A549 treated with RU486 at 1 μM for 4 hours (cell line): ENCODE measurements at places on chromosomes 11 and 22. TPM values are rescaled to one million over a fixed set of nuclear protein-coding genes. Genes with fewer than 3 reads are reported as not detected.

The OR51F1 gene
- not detected in 5 replicates for total RNA-seq

The TRPT1 gene
- total RNA-seq, result 16.8 to 27.5 TPM (median 24.3 TPM) in 5 replicates

The OR51B2 gene
- total RNA-seq, result not detected in 5 replicates

The GDPD4 gene
- total RNA-seq, result not detected in 5 replicates

The ENTHD1 gene
- total RNA-seq, result not detected in 5 replicates

The LMNTD2 gene
- total RNA-seq, result 1.5 to 2.9 TPM (median 2.8 TPM) in 5 replicates

The PAFAH1B2 gene
- 26.3 to 44.7 TPM (median 36.1 TPM) in 5 replicates for total RNA-seq

The DCDC1 gene
- 0.18 to 0.88 TPM (median 0.70 TPM) in 5 replicates for total RNA-seq

The OR4D5 gene
- not detected in 5 replicates for total RNA-seq

The JAML gene
- not detected in 5 replicates for total RNA-seq

The LRRC4C gene
- total RNA-seq, result not detected in 5 replicates

The BAIAP2L2 gene
- total RNA-seq, result 3.2 to 4.9 TPM (median 4.4 TPM) in 5 replicates

The MFRP gene
- total RNA-seq, result not detected in 5 replicates

The OR8G1 gene
- total RNA-seq, result not detected in 5 replicates

The SLC25A1 gene
- 47.6 to 66.2 TPM (median 61.3 TPM) in 5 replicates for total RNA-seq

The VPS51 gene
- 51.9 to 62.4 TPM (median 53.8 TPM) in 5 replicates for total RNA-seq

The CDC45 gene
- total RNA-seq, result 22.2 to 29.4 TPM (median 24.1 TPM) in 5 replicates

The NEFH gene
- 0.07 to 0.10 TPM (median 0.08 TPM) in 4 of 5 replicates, not detected in the other for total RNA-seq

The CEP126 gene
- total RNA-seq, result 3.1 to 4.6 TPM (median 3.4 TPM) in 5 replicates

The IRF7 gene
- 4.0 to 8.0 TPM (median 6.0 TPM) in 5 replicates for total RNA-seq

The OR8H2 gene
- not detected in 5 replicates for total RNA-seq

The SLC15A3 gene
- not detected in 5 replicates for total RNA-seq

The MCAM gene
- total RNA-seq, result 9.4 to 11.7 TPM (median 10.6 TPM) in 5 replicates

The CLCF1 gene
- 40.0 to 52.6 TPM (median 45.1 TPM) in 5 replicates for total RNA-seq

The OR2AG1 gene
- not detected in 5 replicates for total RNA-seq

The BDNF gene
- 5.6 to 9.5 TPM (median 7.5 TPM) in 5 replicates for total RNA-seq

The SMC1B gene
- total RNA-seq, result 0.05 TPM in 1 of 5 replicates, not detected in the others

The SHISAL1 gene
- total RNA-seq, result 5.6 to 7.0 TPM (median 6.4 TPM) in 5 replicates

The PDE2A gene
- total RNA-seq, result 0.99 to 2.3 TPM (median 1.3 TPM) in 5 replicates

The ANO9 gene
- 0.61 to 1.6 TPM (median 1.2 TPM) in 5 replicates for total RNA-seq

The KCNK4 gene
- total RNA-seq, result 0.21 TPM in 1 of 5 replicates, not detected in the others

The GLYAT gene
- total RNA-seq, result not detected in 5 replicates

The TEX12 gene
- not detected in 5 replicates for total RNA-seq

The C22orf39 gene
- total RNA-seq, result 9.9 to 16.3 TPM (median 14.1 TPM) in 5 replicates

The SCUBE2 gene
- total RNA-seq, result 0.29 to 0.68 TPM (median 0.45 TPM) in 5 replicates

The NXPE2 gene
- total RNA-seq, result not detected in 5 replicates

The TMPRSS5 gene
- 0.07 to 0.20 TPM (median 0.12 TPM) in 4 of 5 replicates, not detected in the other for total RNA-seq

The PRODH gene
- total RNA-seq, result 0.41 to 1.2 TPM (median 0.84 TPM) in 5 replicates

The SLC6A5 gene
- not detected in 5 replicates for total RNA-seq

The ELFN2 gene
- total RNA-seq, result 5.2 to 8.9 TPM (median 7.6 TPM) in 5 replicates

The OR52H1 gene
- not detected in 5 replicates for total RNA-seq

The KRTAP5-11 gene
- total RNA-seq, result not detected in 5 replicates

The OR9Q1 gene
- total RNA-seq, result not detected in 5 replicates

The RBMXL2 gene
- total RNA-seq, result not detected in 5 replicates

The LSP1 gene
- 0.91 to 2.3 TPM (median 1.3 TPM) in 5 replicates for total RNA-seq

The SSRP1 gene
- 217 to 261 TPM (median 235 TPM) in 5 replicates for total RNA-seq
